ENCODE measurements at places on chromosomes 1 and 21.
A peak's percentile ranks its signal among the peaks of the same experiment; 100 is the strongest.

GRCh38 chr1:179166663-179167417 is 62.6 kb downstream of the ABL2 start:
- H3K27ac ChIP-seq: no peak overlapping the region
- no peaks in the 10 kb centered on the region for H3K27me3 ChIP-seq
- no peak for DNase-seq

DNA sequence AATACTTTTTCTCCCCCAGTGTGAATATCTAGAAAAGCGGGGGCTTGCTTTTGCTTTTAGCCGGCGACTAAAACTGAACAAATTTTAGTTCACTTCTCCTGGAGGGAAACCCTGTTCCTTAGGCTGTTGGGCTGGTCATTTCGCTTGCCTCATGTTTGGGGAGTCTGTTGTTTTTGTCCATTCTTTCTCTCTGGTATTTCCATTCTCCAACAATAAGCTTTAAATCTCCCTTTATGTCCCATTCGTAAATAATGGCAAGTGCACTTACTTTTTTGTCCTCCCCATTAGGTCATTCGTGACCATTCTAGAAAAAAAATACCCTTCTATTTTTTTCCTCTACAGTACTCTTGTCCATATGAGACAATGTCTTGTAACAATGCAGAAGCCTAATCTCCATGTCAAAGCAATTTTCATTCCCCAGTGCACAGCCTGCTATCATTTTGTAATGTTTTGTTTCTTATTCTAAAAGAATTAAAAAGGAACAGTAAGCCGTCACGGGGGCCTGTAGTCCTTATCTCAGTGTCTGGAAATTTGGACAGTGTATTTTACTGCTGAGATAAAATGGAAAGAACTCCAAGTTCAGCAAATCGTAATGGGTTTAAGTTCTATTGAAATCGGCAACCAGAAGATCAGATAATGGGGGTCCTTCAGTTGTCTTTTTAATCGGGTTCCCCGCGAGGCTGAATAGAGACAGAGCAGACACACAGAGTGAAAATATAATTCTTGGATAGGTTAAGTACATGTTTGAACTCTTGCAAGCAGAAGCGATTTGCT is 21.8 kb downstream of the PROX1 start:
- H3K36me3 ChIP-seq: no peaks in the 10 kb centered on the region
- H3K27ac ChIP-seq: no peak overlapping the region
- H3K4me1 ChIP-seq: no peaks in the 10 kb centered on the region
- H3K4me3 ChIP-seq: no peak overlapping the region
- DNase-seq: no peak

DNA sequence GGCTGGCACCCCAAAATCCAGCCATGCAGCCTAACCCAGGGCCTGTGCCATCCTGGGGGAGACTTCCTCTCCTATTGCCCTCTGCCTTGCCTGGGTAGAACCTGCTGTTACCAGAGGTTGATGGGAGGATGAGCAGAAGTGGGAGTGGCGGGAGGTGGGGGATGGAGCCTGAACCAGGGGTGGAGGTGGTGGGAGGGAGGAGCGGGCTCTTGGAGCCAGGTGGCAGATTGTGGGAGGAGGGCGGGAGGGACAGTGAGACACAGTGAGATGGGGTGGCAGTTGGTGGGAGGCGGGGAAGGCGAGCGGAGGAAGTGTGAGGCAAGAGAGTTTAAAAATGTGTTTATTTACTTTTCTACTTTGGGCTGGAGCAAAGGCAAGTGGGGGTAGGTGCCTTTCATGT is 87.3 kb downstream of the KCNJ6 start:
- H3K4me1 ChIP-seq: no peaks in the 10 kb centered on the region
- peaks cover 6% of the 10 kb centered on the region for H3K27me3 ChIP-seq
- peak; percentile 64 for DNase-seq
- no peak overlapping the region for H3K4me3 ChIP-seq

- no peak overlapping the region for H3K4me3 ChIP-seq
- H3K27ac ChIP-seq: no peak overlapping the region
- no peaks in the 10 kb centered on the region for H3K27me3 ChIP-seq
- no peak for DNase-seq
- no peaks in the 10 kb centered on the region for H3K36me3 ChIP-seq
These were observed 82.8 kb downstream of the DYRK1A start for GRCh38 chr21:37449302-37449937.

DNA sequence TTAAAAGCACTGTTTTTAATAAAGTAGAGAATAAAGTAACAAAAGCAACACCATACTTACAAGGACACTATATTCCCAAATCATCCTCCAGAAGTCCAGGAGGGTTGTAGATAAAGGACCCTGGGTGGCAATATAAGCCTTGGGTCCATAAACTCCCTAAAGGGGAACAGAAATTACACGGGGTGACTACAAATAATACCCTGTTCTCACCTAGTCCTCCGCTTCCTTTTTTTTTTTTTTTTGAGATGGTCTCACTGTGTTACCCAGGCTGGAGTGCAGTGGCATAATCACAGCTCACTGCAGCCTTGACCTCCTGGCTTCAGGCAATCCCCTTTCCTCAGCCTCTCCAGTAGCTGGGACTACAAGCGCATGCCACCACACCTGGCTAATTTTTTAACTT is 13.1 kb downstream of the PTPN22 start:
- H3K4me3 ChIP-seq: no peak overlapping the region
- H3K27ac ChIP-seq: no peak overlapping the region
- DNase-seq: no peak
- H3K36me3 ChIP-seq: no peaks in the 10 kb centered on the region

DNA sequence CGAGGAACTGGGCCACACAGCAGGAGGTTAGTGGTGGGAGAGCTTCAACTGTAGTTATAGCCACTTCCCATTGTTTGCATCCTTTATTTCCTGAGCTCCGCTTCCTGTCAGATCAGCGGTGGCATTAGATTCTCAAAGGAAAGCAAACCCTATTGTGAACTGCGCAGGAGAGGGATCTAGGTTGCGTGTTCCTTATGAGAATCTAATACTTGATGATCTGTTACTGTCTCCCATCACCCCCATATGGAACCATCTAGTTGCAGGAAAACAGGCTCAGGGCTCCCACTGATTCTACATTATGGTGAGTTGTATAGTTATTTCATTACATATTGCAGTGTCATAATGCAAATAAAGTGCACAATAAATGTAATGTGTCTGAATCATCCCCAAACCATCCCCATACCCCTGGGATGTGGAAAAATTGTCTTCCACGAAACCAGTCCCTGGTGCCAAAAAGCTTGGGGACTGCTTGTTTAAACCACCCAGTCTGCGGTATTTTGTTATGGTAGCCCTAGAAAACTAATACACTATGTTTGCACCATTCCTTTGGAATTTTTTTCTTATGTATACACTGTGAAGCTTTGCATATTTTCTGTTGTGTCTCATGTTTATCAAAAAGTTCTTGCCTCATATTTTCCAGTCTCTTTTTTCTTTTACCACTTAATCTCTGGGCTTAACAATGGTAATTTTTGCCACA is 136.6 kb upstream of the IVNS1ABP start:
- no peak overlapping the region for H3K27ac ChIP-seq
- H3K4me1 ChIP-seq: no peaks in the 10 kb centered on the region
- no peak overlapping the region for H3K4me3 ChIP-seq
- no peaks in the 10 kb centered on the region for H3K27me3 ChIP-seq
- H3K36me3 ChIP-seq: no peaks in the 10 kb centered on the region
- no peak for DNase-seq

GRCh38 chr1:39170731-39171667 is 33.5 kb upstream of the MACF1 start:
- H3K4me3 ChIP-seq: no peak overlapping the region
- H3K4me1 ChIP-seq: peaks cover 69% of the 10 kb centered on the region
- H3K36me3 ChIP-seq: no peaks in the 10 kb centered on the region
- peak overlapping the region; percentile 35 for H3K27ac ChIP-seq
- no peaks in the 10 kb centered on the region for H3K27me3 ChIP-seq

- no peaks in the 10 kb centered on the region for H3K27me3 ChIP-seq
- no peak overlapping the region for H3K4me3 ChIP-seq
- H3K27ac ChIP-seq: no peak overlapping the region
- no peak for DNase-seq
- H3K36me3 ChIP-seq: peaks cover 79% of the 10 kb centered on the region
- peaks cover 8% of the 10 kb centered on the region for H3K4me1 ChIP-seq
These were observed 20.6 kb downstream of the MKNK1 start for GRCh38 chr1:46583494-46583893.

DNA sequence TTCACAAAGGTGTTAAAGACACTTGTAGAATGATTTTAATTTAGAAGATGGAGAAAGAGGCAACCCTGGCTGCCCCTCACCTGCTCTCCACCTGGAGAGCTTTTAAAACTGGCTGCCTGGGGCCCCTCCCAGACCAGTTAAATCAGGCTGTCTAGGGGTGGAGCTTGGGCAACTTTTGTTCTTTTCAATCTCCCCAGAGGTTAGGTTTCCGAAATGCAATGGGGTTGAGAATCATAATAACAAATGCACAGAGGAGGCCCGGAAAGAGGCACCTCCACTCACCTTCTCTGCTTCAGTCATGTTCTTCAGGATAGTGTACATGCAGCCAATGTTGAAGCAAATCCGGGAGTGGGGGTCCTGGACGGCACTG is 400 bp downstream of the NCF2 start:
- H3K4me1 ChIP-seq: peaks cover 63% of the 10 kb centered on the region
- no peaks in the 10 kb centered on the region for H3K36me3 ChIP-seq
- H3K27me3 ChIP-seq: no peaks in the 10 kb centered on the region
- DNase-seq: no peak

DNA sequence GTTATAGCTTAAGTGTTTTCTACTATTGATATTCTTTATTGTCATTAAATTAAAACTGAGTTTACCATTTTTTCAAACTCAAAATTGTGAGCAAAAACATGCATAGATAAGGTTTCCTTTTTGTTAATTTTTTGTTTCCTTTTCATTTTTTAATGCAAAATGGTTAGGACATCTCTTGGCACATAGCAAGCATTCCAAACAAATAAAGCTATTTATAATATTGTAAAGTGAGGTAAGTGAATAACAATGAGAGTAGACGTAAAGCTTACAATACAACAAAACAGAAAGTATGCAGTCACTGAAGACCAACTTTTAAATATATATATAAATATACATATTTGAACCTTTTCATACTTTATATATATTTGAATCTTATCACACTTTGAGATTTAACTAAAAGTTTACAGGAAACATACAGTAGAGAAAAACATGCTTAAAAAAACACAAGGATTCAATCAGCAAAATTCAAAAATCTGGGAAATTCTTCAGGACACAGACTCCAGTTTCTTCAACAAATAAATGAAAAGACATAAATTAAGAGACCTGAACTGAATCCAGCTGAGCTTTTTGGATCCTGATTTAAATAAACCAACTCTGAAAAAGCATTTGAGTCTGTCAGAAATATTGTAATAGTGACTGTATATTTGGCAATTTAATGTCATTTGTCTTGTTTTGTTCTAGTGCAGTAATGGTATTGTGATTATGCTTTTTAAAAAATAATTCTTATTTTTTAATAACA is 67.5 kb upstream of the SAMSN1 start:
- H3K36me3 ChIP-seq: no peaks in the 10 kb centered on the region
- H3K27ac ChIP-seq: no peak overlapping the region
- no peak overlapping the region for H3K4me3 ChIP-seq
- H3K4me1 ChIP-seq: no peaks in the 10 kb centered on the region
- H3K27me3 ChIP-seq: no peaks in the 10 kb centered on the region

DNA sequence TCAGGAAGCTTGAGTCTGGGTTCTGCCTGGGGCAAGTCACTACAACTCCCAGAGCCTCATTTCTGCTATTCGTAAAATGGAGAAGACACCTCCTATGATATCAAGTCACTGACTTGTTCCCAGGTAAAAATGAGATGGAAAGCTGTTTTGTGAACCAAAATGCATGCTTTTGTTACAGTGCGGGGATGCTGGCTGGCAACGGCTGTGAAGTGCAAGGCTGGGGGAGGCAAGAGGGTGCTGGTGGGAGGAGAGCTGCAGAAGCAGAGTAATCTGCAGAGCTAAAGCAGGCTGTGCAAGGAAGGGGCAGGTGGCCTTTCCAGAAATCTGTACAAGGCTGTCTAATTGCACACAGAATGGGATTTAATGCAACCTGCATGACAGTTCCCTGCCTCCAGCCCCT is 150.9 kb downstream of the CNIH3 start:
- no peak overlapping the region for H3K27ac ChIP-seq
- no peak overlapping the region for H3K4me3 ChIP-seq
- H3K4me1 ChIP-seq: peaks cover 5% of the 10 kb centered on the region
- DNase-seq: no peak
- H3K36me3 ChIP-seq: no peaks in the 10 kb centered on the region

- DNase-seq: no peak
- no peaks in the 10 kb centered on the region for H3K27me3 ChIP-seq
- H3K36me3 ChIP-seq: peaks cover 60% of the 10 kb centered on the region
- no peak overlapping the region for H3K27ac ChIP-seq
These were observed 20.1 kb downstream of the KIAA0040 start for GRCh38 chr1:175172503-175172902.

- H3K36me3 ChIP-seq: no peaks in the 10 kb centered on the region
- H3K27me3 ChIP-seq: peaks cover 5% of the 10 kb centered on the region
- H3K27ac ChIP-seq: peak overlapping the region; percentile 33
- no peak overlapping the region for H3K4me3 ChIP-seq
These were observed 103.0 kb upstream of the ETV3 start for GRCh38 chr1:157241185-157241538.

GRCh38 chr1:39016604-39017171 is 9.5 kb upstream of the NDUFS5 start:
- H3K27ac ChIP-seq: no peak overlapping the region
- H3K36me3 ChIP-seq: no peaks in the 10 kb centered on the region
- H3K27me3 ChIP-seq: no peaks in the 10 kb centered on the region
- H3K4me1 ChIP-seq: no peaks in the 10 kb centered on the region
- DNase-seq: no peak

DNA sequence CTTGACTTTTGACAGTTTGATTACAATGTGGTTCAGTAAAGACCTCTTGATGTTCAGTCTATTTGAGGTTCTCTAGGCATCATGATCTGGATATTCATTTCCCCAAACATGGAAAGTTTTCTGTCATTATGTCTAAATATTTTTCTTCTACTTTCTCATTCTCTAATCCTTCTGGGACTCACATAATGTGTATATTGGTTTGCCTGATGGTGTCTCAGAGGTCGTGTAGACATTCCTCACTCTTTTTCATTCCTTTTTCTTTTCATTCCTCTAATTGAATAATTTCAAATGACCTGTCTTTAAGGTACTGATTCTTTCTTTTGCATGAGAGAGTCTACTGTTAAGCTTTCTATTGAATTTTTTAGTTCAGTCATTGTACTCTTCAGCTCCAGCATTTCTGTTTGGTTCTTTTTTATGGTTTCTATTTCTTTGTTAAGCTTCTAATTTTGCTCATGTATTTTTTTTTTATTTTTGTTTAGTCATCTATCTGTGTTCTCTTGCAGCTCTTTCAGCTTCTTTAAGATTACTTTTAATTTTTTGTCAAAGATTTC is 158.4 kb downstream of the GDAP2 start:
- H3K36me3 ChIP-seq: no peaks in the 10 kb centered on the region
- no peak overlapping the region for H3K27ac ChIP-seq
- no peak overlapping the region for H3K4me3 ChIP-seq
- H3K27me3 ChIP-seq: no peaks in the 10 kb centered on the region

DNA sequence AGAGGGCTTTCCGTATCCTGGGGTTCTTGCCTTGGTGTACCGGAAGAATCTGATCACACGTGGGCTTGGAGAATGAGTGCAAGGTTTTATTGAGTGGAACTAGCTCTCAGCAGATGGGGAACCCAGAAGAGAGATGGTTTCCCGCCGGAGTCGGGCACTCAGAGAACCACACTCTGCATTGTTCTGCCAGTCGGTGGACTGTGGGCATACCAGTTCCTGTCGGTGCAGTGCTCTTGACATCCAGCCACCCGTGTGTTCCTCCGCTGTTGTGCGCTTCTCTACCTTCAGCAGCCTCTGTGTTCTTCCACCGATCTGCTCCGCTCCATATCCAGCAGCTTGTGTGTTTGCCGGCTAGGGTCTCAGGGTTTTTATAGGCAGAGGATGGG is 10.8 kb upstream of the PPIE start:
- no peak overlapping the region for H3K4me3 ChIP-seq
- H3K27ac ChIP-seq: no peak overlapping the region
- no peaks in the 10 kb centered on the region for H3K4me1 ChIP-seq
- no peaks in the 10 kb centered on the region for H3K36me3 ChIP-seq
- no peak for DNase-seq

All from left lung (tissue), 14 donors.